Neural crest cell (in vitro differentiated cells): ENCODE measurements at places on chromosomes 13 and 19. TPM values are rescaled to one million over a fixed set of nuclear protein-coding genes. Genes with fewer than 3 reads are reported as not detected.

PRR20A gene
- not detected in 2 replicates for total RNA-seq

RGL3 gene
- total RNA-seq, result 0.30 and 0.55 TPM in 2 replicates

KLHL1 gene
- 0.23 TPM in 1 of 2 replicates, not detected in the other for total RNA-seq

BCL2L12 gene
- total RNA-seq, result 92.4 and 99.5 TPM in 2 replicates

MEIOSIN gene
- not detected in 2 replicates for total RNA-seq

SIGLECL1 gene
- total RNA-seq, result not detected in 2 replicates

DNA sequence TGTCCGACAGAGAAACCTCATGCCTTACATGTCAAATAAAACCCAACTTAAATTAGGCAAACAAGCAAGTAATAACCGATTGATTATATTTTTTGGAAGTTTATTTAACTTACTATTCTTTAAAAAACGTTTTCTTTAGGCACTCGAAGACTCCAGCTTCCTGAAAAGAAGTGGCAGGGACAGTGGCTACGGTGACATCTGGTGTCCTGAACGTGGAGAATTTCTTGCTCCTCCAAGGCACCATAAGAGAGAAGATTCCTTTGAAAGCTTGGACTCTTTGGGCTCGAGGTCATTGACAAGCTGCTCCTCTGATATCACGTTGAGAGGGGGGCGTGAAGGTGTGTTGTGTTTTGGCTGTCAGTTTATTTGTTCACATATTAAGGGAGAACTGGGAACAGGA is 164.4 kb downstream of the LMO7 start:
- no peak for DNase-seq

- DNase-seq, result no peak
These were observed 3.3 kb upstream of the CLPP start for GRCh38 chr19:6358003-6358402.

DNA sequence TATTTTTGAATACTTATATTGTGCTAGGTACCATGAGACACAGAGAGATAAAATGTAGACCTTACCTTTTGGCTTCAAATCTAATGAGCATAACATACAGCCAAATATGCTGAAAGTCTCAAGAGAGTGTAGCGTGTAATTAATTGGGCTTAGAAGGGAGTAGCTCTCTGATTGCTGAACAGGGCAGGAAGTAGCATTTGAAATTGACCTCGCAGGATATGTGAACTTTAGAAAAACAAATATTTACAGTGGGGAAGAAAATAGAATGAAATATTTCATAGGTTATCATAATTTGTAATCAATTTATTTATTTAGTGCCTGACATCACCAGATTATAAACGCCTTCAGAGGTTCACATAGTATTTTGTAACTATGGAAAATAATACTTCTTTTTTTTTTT is 327.1 kb downstream of the RFC3 start:
- DNase-seq, result no peak

GRCh38 chr13:48600374-48601364 is 53.1 kb upstream of the CYSLTR2 start:
- DNase-seq, result no peak

- DNase-seq, result no peak
These were observed 10.6 kb downstream of the CD70 start for GRCh38 chr19:6580313-6580712.

DNA sequence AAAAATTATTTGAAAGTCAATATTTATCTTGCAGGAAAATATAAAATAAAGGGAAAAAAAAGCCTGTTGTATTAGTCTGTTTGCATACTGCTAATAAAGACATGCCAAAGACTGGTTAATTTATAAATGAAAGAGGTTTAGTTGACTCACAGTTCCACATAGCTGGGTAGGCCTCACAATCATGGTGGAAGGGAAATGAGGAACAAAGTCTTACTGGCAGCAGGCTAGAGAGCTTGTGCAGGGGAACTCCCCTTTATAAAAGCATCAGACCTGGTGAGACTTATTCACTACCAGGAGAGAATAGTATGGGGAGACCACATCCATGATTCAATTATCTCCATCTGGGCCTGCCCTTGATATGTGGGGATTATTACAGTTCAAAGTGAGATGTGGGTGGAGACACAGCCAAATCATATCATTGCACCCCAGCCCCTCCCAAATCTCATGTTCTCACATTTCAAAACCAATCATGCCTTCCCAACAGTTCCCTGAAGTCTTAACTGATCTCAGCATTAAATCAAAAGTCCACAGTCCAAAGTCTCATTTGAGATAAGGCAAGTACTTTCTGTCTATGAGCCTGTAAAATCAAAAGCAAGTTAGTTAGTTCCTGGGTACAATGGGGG is 1416.5 kb upstream of the SPRY2 start:
- no peak for DNase-seq

DNA sequence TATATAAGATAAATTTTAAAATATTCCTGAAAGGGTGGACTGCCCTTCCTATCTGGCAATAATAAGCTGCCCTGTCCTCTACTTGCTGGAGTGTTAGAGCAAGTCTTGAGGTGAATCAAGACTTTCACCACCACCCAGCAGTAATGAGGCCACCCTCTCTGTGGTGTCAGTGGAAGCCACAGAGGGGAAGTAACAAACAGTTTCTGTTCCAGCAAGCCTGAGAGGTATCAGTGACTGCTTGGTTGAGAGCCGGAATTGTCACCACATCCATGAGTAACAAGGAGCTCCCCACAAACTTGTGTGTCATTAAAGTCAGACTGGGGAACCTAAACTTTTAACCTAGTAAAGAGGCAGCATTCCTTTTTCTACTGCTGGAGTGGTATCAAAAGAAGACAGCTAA is 532.7 kb upstream of the SPRY2 start:
- DNase-seq, result no peak

DNA sequence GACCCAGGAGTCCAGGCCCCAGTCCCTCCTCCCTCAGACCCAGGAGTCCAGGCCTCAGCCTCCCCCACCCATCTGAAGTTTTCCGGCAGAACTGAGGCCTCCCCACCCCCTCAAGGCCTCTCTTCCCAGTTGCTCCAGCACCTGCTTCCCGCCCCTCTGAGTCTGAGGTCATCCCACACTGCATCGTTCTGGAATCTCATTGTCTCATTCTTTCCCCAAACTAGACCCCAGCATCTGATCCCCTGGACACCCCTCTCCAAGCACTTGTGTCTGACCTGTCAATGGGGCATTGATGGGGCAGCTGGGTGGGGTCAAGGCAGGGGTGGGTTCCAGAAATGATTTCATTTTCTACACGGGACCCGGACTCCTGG is 793 bp upstream of the SBK2 start:
- DNase-seq, result no peak
